Motor neuron (in vitro differentiated cells): ENCODE measurements at places on chromosomes 6 and 20.

DNA sequence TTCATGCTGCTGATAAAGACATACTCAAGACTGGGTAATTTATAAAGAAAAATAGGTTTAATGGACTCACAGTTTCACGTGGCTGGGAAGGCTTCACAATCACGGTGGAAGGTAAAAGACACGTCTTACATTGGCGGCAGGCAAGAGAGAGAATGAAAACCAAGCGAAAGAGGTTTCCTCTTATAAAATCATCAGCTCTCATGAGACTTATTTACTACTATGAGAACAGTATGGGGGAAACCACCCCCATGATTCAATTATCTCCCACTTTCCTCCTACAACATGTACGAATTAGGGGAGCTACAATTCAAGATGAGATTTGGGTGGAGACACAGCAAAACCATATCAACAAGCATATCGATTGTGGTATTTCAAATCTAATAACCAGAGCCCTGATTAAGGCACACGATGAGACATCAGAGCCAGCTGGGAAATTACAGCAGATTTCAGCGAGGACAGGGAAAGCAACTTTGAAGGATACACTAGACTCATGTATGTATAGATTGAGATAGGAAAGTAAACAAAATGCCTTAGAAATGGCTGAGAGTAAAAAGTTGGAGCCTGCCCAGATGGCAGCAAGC lies 129.8 kb upstream of the GJE1 start:
- no peak for ATAC-seq

- ATAC-seq = no peak
Measured at GRCh38 chr6:51396583-51396982, 577.9 kb downstream of the TFAP2B start.

- no peak for ATAC-seq
Measured at GRCh38 chr6:32815996-32816395, 806 bp downstream of the HLA-DOB start.

- ATAC-seq = peak; percentile 56
Measured at GRCh38 chr20:45833883-45834796, 541 bp downstream of the SNX21 start.

DNA sequence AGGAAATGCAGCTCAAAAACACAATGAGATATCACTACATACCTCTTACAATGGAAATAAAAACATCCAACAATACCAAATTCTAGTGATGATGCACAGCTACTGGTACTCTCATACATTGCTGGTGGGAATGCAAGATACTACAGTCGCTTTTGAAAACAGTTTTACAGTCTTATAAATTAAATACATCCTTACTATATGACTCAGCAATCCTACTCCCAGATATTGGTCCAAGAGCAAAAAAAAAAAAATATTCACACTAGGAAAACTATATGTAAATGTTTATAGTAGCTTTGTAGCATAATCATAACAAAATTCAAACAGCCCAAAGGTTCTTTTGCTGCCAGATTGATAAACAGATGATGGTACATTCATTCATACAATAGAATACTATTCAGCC lies 217.4 kb upstream of the FAM83B start:
- no peak for ATAC-seq

DNA sequence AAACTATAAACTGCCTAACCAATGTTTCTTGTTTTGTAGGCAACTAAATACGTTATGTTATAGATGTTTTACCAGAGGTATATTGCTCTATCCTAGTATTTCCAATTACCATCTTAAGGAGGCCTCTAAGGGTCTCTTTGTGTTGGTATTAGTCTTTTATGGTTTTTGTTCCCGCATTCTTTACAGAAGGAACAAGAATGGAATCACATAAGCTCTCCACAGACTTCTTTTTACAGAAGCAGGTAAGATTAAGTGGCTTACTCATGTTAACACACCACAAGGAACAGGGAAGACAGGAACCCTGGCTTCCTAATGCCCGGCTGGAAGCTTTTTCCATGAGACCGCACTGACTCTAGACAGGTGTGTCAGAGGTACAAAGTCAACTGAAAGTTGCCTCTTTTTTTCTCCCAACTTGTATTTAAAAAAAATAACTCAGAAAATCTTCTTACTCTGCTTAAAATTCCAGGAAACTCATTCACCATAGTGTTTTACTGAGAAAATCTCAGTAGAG lies 55.1 kb downstream of the FKBP5 start:
- ATAC-seq = no peak

GRCh38 chr6:42507195-42507594 lies 55.5 kb upstream of the TRERF1 start:
- ATAC-seq = no peak

DNA sequence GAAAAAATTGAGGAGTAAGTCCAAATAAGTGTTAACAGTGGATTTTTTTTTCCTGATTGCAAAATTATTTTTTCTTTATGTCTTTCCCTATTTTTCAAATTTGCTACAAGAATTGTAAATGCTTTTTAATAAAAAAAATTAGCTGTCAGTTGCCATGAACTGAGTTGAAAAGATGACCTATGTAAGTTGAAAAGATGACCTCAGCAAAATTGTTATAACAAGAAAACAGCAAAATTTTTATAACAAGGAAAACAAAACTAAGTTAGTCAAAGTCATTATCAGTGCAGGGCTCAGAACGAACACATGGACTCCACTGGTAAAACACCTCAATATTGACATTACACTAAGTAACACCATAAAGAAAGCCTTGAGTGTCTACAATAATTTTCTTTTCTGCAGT lies 207.0 kb upstream of the HDDC2 start:
- ATAC-seq = no peak

GRCh38 chr6:36677059-36677749 lies 1.3 kb upstream of the CDKN1A start:
- ATAC-seq = no peak

DNA sequence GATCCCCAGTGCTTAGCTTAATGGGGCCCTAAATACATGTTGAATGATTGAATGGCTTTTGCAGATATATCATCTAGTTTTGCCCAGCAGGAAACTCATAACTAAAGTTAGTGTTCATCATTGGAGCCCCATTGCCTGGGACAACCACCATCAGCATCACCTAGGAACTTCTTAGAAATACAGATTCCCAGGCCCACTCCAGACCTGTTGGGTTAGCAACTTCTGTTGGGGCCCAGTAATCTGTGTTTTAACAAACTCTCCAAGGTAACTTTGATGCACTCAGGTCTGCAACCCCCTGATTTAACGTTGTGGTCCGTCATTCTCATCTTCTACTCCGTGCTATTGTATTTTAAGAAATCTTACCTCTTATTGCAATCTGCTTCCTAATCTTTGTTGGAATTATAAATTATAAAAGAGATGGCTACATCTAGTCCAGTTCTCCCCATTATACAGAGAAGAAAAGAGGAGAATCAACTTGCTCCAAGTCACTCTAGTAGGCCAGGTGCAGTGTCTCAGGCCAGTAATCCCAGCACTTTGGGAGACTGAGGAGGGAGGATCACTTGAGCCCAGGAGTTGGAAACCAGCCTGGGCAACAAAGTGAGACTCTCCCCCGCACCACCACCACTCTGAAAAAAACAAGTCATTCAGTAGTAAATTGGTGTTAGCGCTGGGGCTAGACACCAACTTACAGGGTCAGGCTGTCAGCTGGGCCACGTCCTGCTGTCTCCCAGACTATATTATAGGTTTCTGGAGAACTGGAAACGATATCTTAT lies 13.7 kb downstream of the FOXP4 start:
- ATAC-seq = no peak

GRCh38 chr6:31534521-31535040 lies 5.8 kb downstream of the MCCD1 start:
- peak; percentile 4 for ATAC-seq

DNA sequence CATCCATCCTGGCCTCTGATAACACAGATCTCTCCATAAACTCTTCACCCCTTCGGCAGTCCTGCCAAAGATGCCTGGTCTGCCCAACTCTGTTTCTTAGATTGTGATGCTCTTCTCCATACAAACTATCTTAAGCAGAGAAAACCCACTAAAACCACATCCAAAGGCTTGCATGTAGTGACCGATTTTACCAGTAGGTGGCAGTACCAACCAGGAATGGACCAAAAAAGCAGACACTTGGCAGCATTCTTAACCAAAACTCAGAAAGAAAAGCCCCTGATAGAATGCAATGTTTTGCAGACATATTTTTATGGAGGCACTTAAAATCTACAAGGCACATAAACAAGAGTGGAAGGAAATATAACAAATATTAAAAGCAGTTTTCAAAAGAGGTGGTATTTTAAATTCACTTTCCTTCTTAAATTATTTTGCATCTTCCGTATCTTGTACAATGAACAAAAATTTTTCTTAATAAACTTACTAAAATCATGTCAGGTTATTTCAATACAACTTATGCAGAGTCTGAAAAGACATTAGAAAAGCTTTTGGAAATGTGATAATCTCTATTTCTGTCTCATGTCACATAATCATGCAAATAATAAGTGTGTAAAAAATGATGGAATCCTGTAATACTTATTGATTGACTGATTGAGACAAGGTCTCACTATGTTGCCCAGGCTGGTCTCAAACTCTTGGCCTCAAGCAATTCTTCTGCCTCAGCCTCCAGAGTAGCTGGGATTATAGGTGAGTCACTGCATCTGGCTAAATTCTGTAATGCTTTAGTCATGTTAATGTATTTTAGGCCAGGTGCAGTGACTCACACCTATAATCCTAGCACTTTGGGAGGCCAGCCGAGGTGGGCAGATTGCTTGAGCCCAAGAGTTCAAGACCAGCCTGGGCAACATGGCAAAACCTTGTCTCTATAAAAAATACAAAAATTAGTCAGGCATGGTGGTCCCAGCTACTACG lies 29.4 kb downstream of the LRP11 start:
- no peak for ATAC-seq

- ATAC-seq = no peak
Measured at GRCh38 chr6:156695742-156696141, 81.4 kb upstream of the ARID1B start.

- ATAC-seq = no peak
Measured at GRCh38 chr6:161924516-161925116, 650.8 kb upstream of the AGPAT4 start.

DNA sequence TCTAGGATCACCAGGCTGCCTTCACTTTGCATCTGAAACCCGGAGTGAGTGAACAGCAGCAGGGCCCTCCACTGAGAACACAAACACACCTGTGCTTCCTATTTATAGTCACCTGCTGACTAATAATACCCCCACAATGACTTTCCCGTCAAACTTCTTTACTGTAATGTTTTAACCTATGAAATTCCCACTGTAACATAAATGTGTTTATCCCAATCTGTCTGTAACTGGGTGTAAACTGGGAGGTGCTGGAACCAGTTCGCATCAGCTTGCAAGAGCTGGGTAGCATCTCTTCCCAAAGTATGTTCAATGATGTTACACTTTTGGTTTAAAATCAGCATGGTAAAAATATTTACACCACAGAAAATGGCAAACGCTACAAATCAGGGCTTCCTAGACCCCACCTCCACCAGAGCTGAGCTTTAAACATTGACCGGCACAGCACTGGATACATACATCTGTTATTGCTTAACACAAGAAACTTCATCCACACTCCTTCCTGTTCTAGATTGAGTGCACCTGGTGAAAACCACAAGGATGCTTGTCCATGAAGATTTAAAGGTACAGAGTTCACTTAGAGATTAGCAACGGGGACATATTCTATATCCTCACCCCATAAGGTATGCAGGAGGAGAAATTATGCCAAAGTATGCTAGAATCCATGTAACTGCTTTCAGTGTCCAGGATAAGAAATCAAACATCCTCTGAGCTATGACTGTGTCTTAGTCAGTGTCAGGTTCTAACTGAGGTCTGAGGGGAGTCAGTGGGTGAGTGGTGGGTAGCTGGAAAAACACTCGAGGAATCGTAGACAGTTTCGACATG lies 79.0 kb downstream of the ALDH8A1 start:
- ATAC-seq = no peak

- no peak for ATAC-seq
Measured at GRCh38 chr6:40845553-40845952, 193.5 kb downstream of the UNC5CL start.

GRCh38 chr20:57622579-57623381 lies 2.6 kb upstream of the ZBP1 start:
- peak; percentile 43 for ATAC-seq

GRCh38 chr20:3766422-3767109 lies 987 bp downstream of the ADISSP start:
- no peak for ATAC-seq

DNA sequence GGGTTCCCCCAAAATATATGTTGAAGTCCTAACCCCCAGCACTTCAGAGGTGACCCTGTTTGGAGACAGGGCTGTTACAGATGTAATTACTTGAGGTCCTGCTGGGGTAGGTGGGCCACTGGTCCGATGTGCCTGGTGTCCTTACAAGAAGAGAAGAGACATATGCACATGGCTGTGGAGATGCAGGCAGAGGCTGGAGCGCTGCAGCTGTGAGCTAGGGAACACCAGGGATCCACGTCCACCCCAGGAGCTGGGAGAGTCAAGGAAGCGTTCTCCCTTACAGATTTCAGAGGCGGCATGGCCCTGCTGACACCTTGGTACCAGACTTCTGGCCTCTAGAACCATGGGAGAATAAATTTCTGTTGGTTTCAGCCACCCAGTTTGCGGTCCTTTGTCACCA lies 11.7 kb upstream of the SLC22A2 start:
- ATAC-seq = no peak

GRCh38 chr20:53707371-53708055 lies 113.9 kb upstream of the ZNF217 start:
- ATAC-seq = no peak

DNA sequence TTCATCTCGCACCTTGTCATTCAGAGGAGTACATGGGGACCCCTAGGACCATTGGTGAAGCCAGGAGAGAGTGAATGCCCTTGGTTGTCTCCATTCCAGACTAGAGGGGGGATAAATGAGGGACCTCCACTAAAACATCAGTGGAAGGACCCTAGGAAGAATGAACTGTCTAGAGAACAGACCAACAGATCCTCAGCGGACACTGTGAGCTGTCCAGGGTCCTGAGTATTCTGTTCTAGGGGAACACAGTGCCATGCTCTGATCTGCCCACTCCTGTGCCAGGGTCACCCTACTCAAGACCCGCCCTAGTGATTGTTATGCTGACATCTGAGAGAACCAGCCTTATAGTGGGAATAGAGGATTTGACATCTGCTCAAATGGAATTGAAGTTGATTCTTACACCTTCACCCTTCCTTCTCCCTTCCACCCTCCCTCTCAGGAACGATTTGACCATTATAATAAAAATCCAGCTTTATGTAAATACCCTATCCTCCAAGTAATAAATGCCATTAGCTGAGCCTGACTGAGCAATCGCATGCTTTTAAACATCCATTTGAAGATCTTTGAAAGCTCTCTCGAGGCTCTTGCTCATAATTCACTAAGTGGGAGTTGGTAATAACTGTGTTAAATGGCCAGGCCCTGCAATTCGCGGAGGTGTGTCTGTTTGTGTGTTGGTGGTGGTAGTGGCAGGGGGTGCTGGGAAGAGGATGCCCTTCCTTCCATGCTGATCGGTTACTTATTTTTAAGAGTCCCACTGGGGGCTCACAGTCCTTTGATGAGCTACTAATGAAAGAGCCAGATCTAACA lies 43.6 kb upstream of the SLC32A1 start:
- peak; percentile 82 for ATAC-seq
